Glomerular endothelial cell (primary cell): ENCODE measurements at places on chromosomes 16 and 17. TPM values are rescaled to one million over a fixed set of nuclear protein-coding genes. Genes with fewer than 3 reads are reported as not detected.
A peak's percentile ranks its signal among the peaks of the same experiment; 100 is the strongest.

GRCh38 chr17:44049294-44050060 lies 17.0 kb downstream of the LSM12 start:
- no peak for DNase-seq

DNA sequence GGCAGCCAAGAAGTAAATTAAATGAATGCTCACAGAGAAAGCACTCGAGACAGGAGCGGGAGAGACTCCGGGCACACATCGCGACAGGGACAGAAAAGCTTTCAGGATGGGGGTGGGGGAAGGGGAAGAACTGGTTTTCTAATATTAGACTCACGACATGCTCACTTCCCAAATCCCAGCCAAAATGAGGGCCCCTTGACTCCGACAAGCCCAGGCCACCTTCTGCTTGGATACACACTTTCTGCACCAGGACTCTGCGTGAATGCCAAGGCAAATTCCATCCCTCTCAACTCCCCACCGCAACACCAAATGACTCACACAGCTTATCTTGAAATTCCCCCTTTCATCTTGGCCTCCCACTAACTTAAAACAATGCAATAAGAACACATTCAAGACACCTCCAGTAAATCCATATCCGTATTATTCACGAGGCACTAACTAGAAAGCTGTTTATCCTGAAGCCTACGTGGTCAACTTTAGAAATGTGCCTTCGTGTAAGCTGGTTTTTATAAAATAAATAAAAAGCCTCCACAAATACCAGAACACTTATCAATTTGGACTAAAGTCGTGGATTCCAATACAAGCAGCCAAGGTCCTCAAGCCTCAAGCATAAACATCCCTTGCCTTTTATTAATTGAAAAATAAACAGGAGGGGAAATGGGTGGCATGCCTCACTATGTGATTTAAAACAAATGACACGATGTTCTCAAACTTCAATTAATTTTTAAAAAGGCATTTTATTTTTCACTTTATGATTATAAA lies 46.1 kb downstream of the NXN start:
- DNase-seq, result peak; percentile 81

DNA sequence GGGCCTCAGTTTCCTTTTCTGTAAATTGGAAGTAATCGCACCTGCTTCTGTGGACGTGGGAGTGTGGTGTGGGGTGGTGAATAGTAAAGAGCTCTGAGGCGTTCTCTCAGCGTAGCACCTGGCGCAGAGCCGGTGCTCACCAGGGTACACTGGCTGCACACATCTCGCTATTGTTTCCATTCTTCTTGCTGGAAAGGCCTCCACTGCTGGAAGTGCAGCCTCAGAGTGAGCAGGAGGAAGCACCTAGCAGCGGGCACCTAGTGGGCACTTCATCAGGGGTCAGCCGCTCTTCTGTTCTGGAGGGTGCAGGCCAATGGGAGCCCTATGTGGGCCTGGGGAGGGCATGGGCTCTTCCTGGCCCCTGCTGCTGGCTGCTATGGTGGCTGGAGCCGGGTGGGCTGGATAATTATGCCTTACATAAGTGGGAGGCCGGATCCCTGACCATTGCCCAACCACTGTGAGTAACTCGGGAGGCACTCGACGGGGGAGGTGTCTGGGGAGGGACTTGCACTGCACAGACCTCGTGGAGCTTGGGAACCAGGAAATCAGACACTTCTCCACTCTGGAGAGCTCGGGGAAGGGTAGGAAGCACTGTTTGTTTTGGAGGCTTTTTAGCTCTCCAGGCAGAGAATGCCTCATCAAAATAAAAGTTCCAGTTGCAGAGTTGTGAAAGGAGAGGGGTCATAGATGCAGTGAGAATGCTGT lies 1.7 kb downstream of the MAP2K3 start:
- DNase-seq, result peak; percentile 77

DNA sequence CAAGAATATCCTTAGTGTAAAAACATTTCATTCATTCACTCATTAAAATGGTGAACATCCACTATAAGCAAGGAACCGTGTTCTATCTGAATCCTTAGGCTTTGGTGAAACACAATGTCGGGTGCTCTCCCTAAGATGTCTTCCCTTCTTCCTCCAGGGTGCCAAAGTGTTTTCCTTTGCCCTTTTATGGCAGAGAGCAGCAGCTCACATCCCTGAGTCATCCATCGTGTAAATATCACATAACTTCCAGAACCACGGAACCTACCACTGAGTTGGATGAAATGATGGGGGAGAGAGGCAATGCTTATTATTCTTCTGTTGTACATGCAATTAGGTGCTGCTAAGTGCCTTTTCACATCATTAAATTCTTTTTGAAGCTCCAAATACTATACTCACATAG lies 50.2 kb downstream of the DNAH3 start:
- DNase-seq, result no peak

RNF112 gene
- total RNA-seq, result 0.12 TPM in 1 of 2 replicates, not detected in the other

TM4SF5 gene
- total RNA-seq, result not detected in 2 replicates

NPIPB8 gene
- 0.12 TPM in 1 of 2 replicates, not detected in the other for total RNA-seq

ZFHX3 gene
- 13.6 and 19.8 TPM in 2 replicates for total RNA-seq
